ENCODE measurements at places on chromosomes 3 and 15.

DNA sequence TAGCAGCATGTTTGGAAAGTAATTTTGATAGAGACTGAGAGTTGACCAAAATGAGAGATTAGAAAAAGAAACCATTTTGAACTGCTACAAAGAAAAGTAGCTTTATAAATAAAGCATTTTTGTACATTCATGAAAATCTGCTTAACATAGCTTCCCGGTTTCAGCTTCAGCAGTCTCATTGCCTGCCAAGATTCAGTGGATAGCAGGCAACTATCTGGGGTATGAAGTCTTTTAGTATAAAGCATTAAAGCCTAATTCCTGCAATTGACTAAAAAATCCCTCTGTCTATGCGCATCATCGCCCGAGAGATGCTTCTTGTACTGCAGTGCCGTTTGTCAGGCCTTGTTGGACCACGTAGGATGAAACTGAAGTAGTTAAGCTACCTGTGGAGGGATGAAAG is 588.4 kb downstream of the NAALADL2 start:
- DNase-seq, result no peak

DNA sequence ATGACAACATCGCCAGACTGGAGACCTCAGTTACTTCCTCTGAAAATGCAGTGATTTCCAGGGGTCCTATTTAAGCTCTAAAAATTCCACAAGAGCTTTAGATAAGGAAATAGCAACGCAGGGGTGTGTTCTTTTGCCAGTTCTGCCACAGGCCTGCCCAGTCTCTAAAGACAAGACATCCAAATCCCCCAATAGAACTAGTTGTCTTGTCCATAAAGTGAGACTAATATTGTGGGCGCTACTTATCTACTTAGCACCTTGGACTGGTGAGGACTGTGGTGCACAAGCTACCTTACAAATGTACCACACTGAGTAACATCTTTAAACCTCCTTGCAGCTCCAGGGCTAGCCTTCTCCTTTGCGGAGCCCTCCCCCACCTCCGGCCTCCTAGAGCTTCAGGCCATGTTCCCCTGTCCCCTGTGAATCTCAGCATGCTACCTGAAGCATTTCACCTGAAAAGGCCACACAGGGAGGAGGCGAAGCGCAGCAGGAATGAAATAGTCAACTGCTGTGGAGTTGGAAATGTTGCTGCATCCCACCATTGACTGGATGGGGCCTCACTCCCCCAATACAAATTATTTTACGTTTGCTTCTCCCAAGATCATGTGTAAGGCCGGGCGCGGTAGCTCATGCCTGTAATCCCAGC is 9.6 kb upstream of the LRRC2 start:
- DNase-seq, result no peak

GRCh38 chr15:48266024-48266689 is 60.1 kb downstream of the SLC12A1 start:
- DNase-seq, result no peak

DNA sequence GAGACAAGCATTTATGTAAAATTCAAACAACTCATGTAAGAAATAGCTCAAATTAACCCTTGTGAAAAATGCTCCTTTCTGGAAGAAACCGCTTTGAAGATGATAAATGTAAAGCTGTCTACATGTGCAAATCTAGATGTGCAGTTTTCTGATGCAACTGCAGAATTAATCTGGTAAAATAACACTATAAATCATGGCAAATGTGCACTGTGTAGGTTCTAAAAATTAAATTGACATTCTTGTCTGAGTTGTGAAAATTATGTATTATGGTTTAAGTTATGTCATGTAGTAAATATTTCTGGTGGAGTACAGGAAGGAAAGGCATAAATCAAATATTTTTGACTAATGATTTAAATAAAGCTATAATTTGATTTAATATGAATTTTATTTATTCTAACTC is 678.1 kb upstream of the SEMA6D start:
- DNase-seq, result no peak

GRCh38 chr15:75149867-75150709 is 51.6 kb upstream of the C15orf39 start:
- peak; percentile 31 for DNase-seq

DNA sequence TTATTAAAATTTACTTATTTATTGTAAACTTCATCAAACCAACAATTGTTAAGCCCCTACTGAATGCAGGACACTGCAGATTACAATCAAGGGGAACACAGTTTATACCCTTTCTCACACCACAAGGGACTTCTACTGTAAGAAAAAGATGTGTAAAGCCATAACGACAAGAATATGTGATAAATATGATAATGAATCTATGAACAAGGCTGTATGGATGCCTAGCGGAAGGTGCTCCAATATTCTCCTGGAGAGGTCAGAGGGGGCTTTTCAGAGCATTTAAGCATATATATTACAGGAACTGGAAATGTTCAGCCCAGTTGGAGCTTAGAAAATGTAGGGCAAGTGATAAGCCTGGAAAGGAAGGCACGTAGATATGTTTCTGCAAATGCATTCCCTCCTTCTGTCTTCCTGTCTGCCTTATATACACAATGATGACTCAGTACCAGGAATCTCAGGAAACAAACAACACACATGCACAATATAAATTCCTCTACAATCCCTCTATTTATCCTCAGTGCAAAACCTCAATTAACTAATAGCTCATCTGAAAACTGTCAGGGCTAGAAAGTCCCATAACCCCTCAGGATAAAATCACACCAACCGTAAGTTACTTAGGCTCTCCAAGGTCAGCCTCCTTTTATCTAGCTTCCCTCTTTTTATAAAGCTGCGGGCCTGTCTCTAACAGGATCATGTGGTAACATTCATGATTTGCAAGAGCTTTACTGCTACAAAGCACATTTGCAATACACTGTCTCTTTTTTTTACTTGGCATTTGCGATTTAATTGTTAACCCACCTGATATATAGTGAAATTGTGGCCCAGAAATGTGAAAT is 393.1 kb downstream of the LPP start:
- DNase-seq, result no peak

GRCh38 chr3:178514401-178514800 is 21.8 kb upstream of the KCNMB2 start:
- DNase-seq, result no peak

DNA sequence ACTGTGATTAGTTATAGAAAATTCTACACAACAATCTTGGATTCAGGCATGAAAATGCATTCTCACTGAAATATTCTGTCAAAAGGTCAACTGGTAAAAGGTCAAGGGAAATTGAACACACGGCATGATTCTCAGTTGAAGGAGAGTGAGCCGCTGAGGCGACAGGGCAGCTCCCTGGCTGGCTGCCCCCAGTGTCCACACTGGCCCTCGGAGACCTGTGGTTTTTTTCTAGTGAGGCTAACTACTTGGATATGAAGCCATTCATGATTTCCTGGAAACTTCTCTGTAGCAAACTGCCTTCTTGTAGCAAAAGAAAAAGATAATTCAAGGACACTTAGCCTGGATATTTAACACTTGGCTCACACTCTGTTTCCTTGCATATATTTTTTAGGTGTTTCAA is 37.2 kb downstream of the AADACL2 start:
- no peak for DNase-seq

DNA sequence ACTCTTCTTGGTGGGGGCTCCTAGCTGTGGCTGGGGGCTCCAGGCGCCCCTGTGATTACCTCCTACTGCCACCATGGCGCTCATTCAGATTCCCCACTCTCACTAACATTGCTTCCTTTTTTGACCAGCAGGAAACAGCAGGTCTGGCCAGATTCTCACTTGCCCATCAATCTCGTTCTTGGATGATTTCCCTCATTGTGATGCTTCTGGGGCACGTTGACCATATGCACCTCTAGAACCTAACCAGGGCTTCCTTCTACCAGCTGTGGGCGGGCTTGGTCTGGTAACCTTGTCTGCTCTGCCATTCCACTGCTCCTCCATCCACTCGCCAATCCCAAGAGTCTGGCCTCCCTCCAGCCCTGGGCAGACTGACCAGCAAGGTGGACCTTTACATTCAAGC is 35.9 kb upstream of the PTPN23 start:
- DNase-seq, result no peak

- DNase-seq, result no peak
Measured at GRCh38 chr3:33402936-33403335, 37.3 kb downstream of the UBP1 start.

DNA sequence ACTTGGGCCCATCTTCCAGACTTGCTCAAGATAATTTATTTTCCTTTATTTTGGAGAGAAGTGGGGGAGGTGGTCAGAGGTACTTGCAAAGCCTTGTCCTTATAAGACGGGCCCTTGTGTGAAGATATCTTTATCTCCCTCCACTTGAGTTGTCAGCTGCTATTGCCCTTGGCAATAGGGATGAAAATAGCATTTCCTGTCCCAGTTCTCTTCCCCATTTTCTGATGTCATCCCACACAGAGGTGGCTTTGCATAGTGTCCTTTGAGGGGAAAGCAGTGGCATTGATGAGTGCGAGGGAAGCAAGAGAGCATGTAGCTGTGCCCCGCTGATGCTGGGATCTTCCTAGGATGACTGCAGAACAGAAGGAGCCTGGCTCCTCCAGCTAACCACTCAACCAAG is 41.9 kb upstream of the TUBGCP5 start:
- no peak for DNase-seq

DNA sequence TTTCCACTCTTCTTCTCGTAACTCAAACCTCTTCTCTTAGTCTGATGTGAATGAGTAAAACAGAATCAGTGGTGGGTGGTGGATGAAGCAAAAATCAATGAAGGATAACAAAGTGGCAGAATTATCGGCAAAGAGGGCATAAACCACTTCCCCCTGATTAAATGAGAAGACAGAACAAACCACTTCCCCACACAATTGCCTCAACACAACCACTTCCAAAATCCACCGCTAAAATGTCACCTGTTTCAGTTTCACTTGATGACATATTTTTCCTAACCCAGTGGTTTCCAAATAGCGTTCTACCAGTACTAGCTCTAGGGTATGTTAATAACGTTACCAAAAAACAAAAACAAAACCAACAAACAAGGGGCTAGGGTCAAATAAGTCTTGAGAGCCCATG is 478.7 kb upstream of the WNT5A start:
- peak; percentile 5 for DNase-seq

- DNase-seq, result no peak
Measured at GRCh38 chr3:46617941-46618340, 5.6 kb downstream of the FAM240A start.

DNA sequence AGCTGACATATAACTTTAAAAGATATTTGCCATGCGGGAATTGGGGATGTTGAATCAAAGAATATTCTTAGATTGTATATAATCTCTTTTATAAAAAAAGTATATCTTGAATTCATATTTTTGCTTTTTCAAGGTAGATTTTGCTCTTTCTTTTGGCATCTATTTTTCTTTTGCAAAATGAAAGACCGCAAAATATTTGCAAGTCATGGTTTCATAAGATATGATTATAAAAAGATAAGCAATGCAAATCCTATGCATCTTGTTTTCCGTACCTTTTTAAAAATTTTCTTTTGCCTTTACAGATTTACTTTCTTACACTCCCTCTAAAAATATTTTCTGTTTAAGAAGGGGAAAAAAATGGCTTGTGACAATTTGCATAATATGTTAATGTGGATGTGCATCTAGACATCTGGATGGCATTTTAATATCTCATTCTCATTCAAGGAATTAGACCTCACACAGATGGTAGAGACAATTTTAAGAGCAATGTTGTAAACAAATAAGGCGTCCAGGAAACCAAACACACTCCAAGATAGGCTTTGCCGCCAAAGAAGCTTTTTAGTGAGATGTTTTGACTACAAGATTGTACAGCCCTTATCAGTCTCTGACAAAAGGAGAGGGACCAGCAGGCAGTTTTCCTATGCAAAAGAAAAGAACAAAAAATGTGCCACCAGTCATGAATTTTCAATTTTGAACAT is 371.1 kb downstream of the CHL1 start:
- no peak for DNase-seq

DNA sequence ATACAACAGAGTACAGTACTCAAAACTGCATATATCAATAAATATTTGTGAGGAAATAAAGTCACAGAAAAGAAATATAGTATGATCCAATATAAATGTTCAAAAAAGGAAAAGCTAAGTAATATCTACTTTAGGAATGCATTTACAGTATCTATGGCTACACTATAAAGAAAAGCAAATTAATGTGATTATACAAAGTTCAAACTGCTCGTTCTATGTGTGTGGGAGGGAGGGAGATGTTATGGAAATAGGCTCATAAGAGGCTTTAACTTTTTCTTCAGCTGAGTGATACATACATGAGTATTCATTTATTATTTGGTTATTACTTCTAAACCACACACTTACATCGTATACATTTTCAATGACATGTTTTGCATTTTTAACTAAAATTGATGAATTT is 377.7 kb upstream of the AGTR1 start:
- DNase-seq, result no peak

DNA sequence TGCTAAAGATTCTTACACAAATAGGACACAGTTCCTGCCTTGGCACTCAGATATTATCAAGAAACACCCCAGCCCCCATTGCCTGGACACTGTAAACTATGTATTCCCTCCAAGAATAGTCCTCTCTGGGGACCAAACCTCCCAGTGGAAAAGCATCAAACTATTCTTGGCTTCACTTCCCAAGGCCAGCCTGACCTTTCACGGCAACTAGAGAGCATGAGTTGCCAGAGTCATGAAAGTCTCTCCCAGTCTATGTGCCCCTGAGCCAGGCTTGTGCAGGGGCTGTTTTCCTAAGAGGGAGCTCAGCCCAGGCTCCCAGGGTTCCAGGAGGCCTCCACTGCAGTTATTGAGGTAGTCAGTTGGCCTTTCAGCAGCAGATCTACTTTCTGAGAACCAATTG is 251.9 kb upstream of the TGFBR2 start:
- DNase-seq, result no peak
